ENCODE measurements at places on chromosomes 4 and X. TPM values are rescaled to one million over a fixed set of nuclear protein-coding genes. Genes with fewer than 3 reads are reported as not detected.

SLC6A8 gene
- total RNA-seq: 43.1 TPM

YIPF7 gene
- total RNA-seq: not detected

RTL9 gene
- total RNA-seq: not detected

ZXDB gene
- 20.2 TPM for total RNA-seq

FGFR3 gene
- total RNA-seq: 771 TPM

UNC5C gene
- total RNA-seq: 2.3 TPM

GPC3 gene
- total RNA-seq: 7.9 TPM

PPP1R2C gene
- total RNA-seq: not detected

HSFX3 gene
- not detected for total RNA-seq

CCNB3 gene
- total RNA-seq: 0.89 TPM

DRP2 gene
- total RNA-seq: 0.97 TPM

PGAM4 gene
- not detected for total RNA-seq

AREG gene
- total RNA-seq: 40.6 TPM

SPANXA2 gene
- not detected for total RNA-seq
